ENCODE measurements at places on chromosomes 2 and 18.
A peak's percentile ranks its signal among the peaks of the same experiment; 100 is the strongest.

DNA sequence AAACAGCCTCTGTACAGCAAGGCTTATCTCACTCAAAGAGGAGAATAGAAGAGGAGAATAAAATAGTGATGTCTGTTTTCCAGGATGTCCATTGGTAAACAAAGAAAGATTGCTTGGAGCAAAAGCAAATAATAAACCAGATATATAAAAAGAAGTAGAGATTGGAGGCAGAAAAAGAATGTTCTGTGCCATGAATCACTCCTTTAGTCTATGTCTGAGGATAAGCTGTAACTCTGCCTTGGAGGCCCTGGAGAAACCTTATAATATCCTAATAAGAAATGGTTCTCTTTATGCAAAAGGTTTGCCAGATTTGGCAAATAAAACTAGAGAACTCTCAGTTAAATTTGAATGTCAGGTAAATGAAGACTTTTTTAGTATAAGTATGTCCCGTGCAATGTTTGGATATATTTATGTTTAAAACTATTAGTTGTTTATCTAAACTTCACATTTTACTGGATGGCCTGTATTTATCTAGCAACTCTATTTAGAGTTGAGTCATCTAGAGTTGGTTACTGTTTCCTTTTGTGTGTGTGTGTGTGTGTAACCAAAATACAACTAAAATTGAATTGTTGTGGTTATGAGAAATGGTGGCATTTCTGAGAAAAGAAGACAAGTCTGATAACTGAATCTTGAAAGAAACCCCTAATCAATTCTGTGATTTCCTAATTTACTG is 510.3 kb upstream of the SETBP1 start:
- no peak for DNase-seq

GRCh38 chr2:49154140-49154539 is at the start of gene FSHR:
Gene FSHR, minus strand, starts transcription at chr2:49154515. Its CDS starts 98 bp downstream, at chr2:49154417.
- DNase-seq = peak; percentile 42

DNA sequence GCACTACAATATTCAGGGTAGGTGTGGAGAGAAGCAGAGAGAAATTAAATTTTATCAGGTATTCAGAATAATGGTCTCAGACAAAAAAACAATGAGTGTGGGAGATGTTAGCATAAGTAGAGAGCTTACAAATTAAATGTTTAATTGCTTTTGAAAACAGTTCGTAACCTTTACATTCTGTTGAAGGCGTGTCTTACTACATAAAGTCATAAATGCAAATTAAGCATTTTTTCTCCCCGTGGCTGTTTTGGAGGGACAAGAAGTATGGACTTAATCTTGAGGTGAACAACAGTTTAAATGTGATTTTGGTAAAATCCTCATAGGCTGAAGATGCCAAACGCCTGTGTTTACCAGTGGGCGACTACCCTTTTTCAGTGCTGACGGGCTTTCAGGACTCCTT is 55.8 kb downstream of the OXER1 start:
- DNase-seq = no peak

- DNase-seq = no peak
Measured at GRCh38 chr2:62219407-62220159, 23.7 kb downstream of the B3GNT2 start.

Data from GM23338 (cell line).